ENCODE measurements at places on chromosomes 13 and 19.

DNA sequence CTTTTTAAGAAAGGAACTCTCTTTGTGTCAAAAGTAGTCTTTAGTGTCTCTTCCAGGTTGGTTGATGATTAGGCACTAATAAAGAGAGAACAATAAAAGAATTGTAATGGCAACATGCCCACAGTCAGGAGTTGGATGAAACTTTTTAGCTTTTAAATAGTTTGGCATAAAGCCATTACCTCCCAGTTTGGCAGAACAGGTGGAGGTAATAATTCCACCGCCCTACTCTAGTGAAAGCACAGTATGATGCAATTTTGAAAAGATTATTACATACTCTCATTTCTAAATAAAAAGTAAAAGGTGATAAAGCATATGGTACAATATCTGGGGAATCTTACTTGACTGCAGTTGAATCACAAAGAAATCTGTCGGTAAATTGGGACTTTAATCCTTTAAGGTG lies 497.6 kb downstream of the SUCLA2 start:
- no peak for DNase-seq

DNA sequence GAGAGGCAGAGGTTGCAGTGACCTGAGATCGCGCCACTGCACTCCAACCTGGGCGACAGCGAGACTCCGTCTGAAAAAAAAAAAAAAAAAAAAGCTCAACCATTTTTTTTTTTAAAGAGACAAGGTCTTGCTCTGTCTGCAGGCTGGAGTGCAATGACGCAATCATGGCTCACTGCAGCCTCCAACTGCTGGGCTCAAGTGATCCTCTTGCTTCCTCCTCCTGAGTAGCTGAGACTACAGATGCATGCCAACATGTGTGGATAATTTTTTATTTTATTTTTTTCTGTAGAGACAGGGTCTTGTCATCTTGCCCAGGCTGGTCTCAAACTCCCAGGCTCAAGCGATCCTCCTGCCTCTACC lies 10.3 kb downstream of the EHD2 start:
- DNase-seq: no peak

DNA sequence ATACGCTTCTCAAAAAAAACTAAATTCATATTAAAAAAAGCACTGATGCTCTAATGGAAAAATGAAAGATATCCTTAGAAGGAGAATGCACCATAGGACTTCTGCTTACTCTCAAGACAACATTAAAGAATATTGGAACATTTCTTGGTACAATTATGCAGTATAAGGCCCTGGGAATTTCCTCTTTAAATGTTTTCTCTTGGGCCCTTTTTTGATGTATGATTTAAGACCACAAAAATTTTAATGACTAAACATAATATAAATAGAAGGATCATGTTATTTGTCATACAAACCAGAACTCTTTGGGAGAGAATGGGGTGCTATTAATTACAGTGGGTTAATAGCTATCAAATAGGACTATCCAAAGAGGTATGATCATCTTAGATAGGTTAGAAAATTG lies 403.7 kb downstream of the FGF14 start:
- no peak for DNase-seq

GRCh38 chr19:50556282-50557008 lies 11.8 kb downstream of the LRRC4B start:
- peak; percentile 66 for DNase-seq

GRCh38 chr13:78602561-78603239 lies 652 bp downstream of the POU4F1 start:
- no peak for DNase-seq

- DNase-seq: no peak
Measured at GRCh38 chr19:7679771-7680605, 645 bp upstream of the TRAPPC5 start.

GRCh38 chr19:1865172-1866010 lies 2.0 kb upstream of the KLF16 start:
- DNase-seq: no peak

DNA sequence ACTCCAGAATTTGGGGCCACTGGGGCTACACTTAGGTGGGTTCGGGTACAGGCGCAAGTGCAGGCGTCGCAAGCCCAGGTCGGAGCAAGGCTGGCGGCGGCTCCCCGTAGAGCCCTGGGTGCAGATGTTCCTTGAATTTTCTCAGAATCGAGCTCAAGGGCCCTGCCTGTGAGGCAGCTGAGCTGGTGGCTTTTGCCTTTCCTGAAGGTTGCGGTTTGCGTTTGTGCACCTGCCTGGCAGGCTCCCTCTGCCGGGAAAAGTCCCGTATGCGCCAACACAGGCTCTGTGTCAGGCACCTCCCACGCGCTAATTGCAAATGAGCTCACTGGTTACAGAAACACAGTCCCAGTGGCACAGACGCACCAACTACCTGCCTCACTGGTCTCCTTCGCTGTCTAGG lies 5.9 kb downstream of the DOHH start:
- DNase-seq: no peak

- peak; percentile 6 for DNase-seq
Measured at GRCh38 chr19:52963247-52963618, 552 bp upstream of the ZNF816 start.

DNA sequence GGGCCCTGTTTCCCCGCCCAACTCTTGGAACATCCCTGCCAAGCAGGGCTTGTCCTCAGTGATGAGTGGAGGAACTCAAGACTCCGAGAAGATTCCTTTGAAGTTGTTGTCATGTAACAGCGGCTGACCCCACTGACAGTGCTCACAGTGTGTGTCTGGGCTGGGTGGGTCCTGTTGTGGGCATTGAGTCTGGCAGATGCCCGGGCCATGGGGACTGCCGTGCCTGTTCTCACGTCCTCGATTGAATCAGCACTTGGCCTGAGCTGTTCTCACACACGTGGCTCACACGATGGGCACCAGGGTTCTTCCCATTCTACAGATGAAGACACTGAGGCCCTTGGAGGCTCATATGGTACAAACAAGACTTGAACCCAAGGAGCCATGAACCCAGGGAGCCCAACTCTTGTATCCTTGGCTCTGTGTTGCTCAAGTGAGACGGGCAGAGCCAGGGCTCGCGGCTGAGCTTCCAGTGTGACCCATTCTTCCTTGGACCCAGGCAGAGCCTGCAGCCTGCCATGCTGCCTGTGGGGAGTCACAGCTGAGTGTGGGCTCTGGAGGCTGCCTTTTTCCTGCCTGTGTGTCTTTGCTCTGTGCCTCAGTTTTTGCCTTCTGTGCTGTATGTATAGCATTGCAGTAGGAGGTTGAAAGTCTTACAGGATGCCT lies 8.6 kb upstream of the EPN1 start:
- no peak for DNase-seq

GRCh38 chr19:29535984-29536508 lies 10.3 kb downstream of the VSTM2B start:
- DNase-seq: no peak

- no peak for DNase-seq
Measured at GRCh38 chr13:22196777-22197176, 525.9 kb downstream of the FGF9 start.

DNA sequence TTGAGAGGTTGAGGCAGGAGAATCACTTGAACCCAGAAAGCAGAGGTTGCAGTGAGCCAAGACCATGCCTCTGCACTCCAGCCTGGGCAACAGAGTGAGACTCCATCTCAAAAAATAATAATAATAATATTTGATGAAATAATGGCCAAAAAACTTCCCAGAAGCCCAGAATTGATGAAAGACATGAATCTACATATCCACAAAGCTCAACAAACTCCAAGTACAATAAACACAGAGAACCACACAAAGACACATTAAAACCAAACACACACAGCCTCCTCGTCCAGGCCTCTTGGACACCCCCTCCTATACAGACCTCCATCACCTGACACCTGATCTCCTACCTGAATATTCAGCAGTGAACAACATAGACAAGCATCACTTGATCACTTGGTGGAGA lies 3.2 kb upstream of the SYDE1 start:
- no peak for DNase-seq

GRCh38 chr13:67318860-67319259 lies 88.7 kb upstream of the PCDH9 start:
- no peak for DNase-seq

DNA sequence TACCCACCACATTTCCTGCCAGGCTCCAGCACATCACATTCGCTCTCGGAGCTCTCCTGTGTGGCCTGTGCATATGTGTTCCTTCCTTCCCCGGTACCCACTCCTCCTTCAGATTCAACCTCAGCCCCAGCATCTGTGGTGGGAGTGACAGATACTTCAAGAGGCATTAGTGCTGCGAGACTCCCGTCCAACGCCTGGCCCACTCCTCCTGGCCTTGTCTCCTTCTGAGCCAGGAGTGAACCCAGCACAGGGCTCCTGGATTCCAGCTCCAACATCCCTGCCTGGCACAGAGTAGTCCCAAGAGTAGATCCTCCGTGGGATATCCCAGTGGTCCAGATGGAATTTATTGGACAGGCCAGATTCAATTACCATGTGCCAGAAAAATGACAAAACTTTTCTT lies 55.9 kb downstream of the SACS start:
- DNase-seq: no peak

- DNase-seq: no peak
Measured at GRCh38 chr13:111629926-111630325, 309.5 kb downstream of the TEX29 start.

DNA sequence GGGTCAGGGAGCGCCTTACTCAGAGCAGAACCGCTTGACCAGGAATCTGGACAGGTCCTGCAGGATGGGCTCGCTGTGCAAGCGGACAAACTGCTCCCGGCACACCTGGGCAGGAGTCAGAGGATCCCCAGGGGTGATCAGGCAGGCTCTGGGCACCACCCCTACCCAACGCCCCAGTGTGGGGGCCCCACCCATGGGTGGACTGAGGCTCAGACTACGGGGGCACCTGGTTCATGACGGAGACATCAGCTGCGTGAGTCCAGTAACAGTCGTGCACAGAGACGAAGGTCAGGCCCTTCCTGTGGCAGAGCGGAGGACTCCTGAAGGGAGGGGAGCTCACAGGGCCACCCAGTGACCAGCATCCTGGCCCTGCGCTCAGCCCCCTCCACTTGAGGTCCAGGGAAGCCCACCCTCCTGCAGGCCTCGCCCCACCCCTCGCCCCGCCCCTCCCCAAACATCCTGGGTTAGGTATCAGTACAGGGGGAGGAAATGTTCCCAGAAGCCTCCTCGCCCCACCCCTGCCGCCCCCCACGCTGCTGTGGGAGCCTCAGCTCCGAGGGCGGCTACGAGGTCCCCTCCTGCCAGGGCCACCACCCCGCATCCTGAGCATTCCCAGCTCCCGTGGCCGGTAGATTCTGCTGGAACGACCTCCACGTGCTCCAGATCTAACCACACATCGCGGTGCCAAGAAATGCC lies 15.6 kb downstream of the POLRMT start:
- no peak for DNase-seq

GRCh38 chr13:52868190-52868589 lies 19.8 kb upstream of the PCDH8 start:
- no peak for DNase-seq

GRCh38 chr13:91904597-91904996 lies 506.2 kb downstream of the GPC5 start:
- no peak for DNase-seq

DNA sequence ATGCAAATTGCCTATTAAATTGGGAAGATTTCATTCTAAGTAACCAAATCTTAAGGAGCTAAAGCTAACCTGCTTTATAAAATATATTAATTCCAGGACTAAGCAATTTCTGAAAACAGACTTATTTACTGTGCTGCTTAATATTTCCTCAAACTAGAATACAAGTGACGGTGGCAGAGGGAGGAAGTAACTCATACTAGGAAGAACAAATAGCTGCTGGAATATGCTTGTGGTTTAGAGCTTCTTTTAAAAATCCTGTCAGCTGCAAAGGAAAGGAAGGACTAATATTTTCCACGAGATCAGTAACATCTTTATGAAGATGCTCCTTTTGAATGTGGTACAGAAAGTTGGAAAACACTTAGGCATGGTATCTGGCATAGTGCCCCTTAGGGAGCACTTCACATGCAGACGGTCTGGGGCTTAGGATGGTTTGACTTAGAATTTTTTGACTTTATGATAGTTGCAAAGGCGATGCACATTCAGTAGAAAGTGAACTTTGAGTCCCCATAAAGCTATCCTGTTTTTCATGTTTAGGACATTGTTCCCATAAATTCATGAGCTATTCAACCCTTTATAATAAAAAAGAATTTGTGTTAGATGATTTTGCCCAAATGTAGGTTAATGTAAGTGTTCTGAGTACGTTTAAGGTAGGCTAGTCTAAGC lies 3.4 kb upstream of the HNRNPA1L2 start:
- DNase-seq: no peak

- DNase-seq: no peak
Measured at GRCh38 chr13:99757756-99758459, 213.7 kb downstream of the ZIC5 start.

GRCh38 chr13:51978796-51979556 lies 32.3 kb downstream of the ATP7B start:
- DNase-seq: no peak

DNA sequence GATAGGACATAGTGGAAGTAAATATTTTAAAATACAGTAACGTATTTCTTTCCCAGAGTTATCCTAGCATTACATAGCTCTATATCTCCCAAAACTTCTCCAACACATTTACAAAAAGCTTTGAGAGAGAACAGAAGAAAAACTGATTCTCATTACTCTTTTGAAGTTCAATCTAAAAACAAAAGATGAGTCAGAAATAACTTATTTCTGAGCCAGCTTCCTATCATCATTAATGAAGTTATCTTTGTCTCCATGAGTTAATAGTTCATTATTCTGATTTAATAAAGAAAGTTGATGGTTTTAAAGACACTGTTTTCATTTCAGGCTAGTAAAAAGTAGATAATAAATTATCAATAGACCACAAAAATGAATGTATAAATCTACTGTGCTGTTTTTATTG lies 446.7 kb upstream of the SPRY2 start:
- no peak for DNase-seq

DNA sequence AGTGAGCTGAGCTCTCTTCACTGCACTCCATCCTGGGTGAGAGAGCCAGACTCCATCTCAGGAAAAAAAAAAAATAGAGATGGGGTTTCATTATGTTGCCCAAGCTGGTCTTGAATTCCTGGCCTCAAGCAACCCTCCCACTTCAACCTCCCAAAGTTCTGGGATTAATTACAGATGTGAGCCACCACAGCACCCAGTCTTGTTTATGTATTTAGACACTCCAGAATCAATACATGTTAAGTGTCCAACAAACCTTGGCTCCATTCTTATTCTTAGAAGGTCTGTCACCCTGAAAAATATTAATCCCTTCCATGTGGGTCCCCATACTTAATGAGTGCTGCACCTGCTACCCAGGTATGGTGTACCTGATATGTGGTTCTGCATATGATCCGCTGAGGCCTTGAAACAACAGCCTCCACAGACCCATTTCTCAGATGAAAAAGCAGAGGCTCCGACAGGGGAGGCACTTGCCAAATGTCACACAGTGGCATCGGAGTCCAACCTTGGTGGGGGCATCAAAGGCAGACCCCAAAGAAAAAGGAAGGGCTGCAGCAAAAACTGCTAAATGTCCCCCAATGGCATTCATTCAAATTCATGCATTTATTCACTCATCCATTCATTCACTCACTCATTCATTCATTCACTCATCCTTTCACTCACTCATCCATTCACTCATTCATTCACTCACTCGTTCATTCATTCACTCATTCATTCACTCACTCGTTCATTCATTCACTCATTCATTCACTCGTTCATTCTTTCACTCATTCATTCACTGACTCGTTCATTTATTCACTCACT lies 16.7 kb downstream of the TICAM1 start:
- DNase-seq: no peak

GRCh38 chr13:26376430-26376829 lies 122.5 kb downstream of the CDK8 start:
- no peak for DNase-seq

All from activated gamma-delta T cell treated with Interleukin-2 at 50 U/mL for 16 hours (primary cell).